ENCODE measurements at places on chromosomes 7 and 10.

DNA sequence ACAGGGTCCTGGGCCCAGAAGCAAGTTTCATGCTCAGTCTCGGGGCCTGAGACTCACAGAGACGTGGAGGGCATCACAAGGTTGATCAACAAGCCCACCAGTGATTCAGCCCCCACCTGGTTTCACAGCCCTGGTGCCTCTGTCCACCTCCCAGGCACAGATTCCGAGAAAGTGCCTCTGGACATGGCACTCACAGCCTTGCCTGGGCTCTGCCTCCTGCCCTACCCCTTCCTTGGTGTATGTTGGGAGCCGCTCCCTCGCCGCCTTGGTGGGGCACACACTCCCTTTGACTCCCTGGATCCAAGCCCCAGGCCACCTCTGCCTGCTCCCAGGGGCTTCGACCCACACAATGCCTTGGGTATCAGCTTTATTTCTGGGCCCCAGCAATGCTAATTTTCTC is 200.8 kb upstream of the PPP2R2D start:
- no peak for DNase-seq

GRCh38 chr7:130493275-130493873 is 1.5 kb downstream of the MEST start:
- DNase-seq: no peak

DNA sequence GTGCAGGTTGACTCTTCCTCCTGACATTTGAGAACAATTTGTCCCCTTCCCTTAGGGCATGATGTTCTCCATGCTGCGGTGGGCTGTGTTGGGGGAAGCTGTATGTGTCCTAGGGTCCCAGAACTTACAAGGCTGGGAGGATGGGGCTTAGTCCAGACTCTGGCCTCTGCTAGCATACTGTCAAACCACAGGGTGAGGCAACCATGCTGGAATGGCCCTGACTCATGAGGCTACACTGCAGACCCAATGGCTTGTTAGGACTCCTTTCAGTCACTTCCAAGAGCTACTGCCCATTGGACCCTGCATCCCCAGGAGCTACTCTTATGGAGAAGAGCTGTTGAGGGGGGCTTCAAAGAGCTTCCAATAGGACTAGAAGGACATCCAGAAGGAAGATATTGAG is 20.1 kb upstream of the FAM170B start:
- DNase-seq: no peak

- DNase-seq: peak; percentile 20
Observed at GRCh38 chr7:36092221-36092771, 60.8 kb upstream of the EEPD1 start.

GRCh38 chr10:99711129-99711719 is 20.7 kb downstream of the COX15 start:
- DNase-seq: peak; percentile 63

- no peak for DNase-seq
Observed at GRCh38 chr7:107394831-107395230, 75.0 kb upstream of the GPR22 start.

DNA sequence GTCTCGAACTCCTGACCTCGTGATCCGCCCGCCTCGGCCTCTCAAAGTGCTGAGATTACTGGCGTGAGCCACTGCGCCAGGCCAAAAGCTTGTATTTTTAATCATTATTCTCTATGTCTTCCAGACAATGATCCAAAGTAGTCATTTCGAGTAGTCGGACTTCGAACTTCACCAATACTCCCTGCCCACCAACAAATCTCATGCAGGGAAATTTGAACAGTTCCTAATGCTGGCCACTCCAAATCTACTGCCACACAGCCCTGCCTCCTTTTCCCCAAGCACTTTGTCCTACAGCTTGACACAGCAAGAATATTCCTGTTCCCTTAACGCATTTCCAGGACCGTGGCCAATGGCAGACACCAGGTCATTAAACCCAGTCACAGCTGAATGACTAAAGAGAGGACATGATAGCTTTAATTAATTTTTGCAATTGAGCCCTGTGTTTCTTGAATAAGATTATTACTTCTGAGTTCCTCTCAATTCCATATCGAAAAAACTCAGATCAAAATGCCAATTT is 142.3 kb upstream of the NRP1 start:
- no peak for DNase-seq

DNA sequence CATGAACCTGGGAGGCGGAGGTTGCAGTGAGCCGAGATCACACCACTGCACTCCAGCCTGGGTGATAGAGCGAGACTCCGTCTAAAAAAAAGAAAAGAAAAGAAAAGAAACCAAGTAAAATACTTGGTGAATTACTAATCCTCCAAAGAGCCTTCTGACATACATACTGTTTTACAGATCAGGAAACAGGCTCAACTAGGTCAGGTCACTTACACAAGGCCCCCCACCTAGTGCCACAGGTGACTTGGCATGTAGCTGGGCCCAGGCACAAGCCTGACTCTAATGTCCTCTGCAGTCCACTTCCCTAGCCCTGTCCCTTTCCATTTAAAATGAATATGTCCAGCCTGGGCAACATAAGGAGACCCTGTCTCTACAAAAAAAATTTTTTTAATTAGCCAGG is 157.0 kb downstream of the TPST1 start:
- DNase-seq: no peak

- DNase-seq: no peak
Observed at GRCh38 chr7:141537906-141538305, 13.3 kb upstream of the AGK start.

DNA sequence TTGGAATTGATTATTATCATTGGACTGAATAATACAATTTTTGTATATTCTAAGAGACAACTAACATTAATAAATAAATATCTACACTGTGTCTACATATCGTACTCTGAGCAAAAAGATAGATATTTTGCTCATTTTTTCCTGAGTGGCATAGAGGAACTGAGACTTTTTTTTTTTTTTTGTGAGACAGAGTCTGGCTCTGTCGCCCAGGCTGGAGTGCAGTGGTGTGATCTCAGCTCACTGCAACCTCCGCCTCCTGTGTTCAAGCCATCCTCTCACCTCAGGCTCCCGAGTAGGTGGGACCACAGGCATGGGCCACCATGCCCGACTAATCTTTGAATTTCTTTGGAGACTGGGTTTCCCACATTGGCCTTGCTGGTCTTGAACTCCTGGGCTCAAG is 14.0 kb downstream of the KMT2E start:
- DNase-seq: no peak

GRCh38 chr10:10045765-10046028 is 972.0 kb upstream of the CELF2 start:
- DNase-seq: no peak

- no peak for DNase-seq
Observed at GRCh38 chr7:142401951-142402350, 144.1 kb upstream of the PRSS58 start.

GRCh38 chr7:135257-135653 is 57.1 kb upstream of the FAM20C start:
- DNase-seq: no peak

GRCh38 chr7:8965177-8965576 is 531.8 kb downstream of the NXPH1 start:
- no peak for DNase-seq

DNA sequence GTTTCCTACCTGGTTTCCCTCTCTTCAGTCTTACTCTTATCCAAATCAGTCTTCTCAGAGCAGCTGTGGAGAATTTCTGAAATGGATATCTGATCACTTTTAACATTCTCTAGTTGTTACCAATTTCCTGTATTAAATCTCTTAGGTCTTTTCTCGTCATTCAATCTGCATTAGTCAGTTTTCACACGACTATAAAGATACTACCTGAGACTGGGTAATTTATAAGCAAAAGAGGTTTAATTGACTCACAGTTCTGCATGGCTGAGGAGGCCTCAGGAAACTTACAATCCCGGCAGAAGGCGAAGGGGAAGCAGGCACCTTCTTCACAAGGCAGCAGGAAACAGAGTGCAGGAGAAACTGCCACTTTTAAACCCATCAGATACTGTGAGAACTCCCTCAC is 444.8 kb downstream of the GATA3 start:
- DNase-seq: no peak

GRCh38 chr7:55400191-55400590 is 35.1 kb downstream of the LANCL2 start:
- DNase-seq: no peak

GRCh38 chr7:43485580-43485979 is 97.3 kb upstream of the STK17A start:
- DNase-seq: no peak

- no peak for DNase-seq
Observed at GRCh38 chr10:133405272-133405671, 11.3 kb downstream of the MTG1 start.

DNA sequence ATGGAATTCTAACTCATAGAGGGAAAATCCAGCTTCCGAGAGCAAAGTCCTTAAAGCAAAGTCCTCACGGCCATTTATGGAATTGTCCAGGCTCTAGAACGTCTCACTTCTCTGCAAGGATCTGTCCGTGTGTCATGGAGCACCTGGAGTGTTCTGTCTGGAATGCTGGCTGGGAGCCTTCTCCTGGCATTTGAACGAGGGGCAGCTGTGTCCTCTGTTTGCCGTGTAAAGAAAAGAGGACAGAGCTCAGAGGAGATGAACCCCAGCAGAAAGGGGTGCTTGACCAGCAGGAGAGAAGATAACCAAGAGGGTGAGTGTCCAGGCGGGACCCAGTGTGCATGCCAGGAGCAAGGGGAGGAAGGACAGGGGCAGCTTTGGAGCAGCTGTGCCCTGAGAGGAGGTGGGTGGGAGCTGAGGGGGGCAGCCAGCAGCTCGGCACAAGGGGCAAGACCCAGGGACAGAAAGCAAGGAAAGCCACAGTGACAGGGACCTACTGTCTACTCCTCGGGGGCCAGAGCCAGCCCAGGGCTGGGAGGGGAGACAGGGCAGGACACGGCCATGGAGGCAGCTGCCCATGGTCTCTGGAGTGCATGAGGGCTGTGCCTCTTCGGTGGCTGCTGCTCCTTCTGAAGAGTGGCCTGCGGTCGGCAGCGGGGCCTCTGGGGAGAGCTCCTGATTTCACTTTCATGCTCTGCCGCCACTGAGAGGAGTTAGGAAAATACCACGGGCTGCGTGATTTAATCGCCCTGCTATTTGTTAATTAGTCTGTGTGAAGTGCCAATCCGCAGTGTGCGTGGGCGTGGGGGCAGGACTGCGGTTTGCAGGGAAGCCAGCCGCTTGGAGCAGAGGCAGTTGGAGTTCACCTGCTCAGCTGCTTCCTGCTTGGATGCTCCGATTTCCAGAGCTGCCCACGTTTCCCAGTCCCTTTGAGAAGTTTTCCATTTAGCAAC is 149.3 kb upstream of the SHH start:
- no peak for DNase-seq

GRCh38 chr7:99363286-99363685 is 11.2 kb upstream of the ARPC1B start:
- no peak for DNase-seq

GRCh38 chr10:30791197-30791611 is 161.7 kb upstream of the LYZL2 start:
- DNase-seq: no peak

- no peak for DNase-seq
Observed at GRCh38 chr10:126924915-126925300, 19.7 kb downstream of the DOCK1 start.

DNA sequence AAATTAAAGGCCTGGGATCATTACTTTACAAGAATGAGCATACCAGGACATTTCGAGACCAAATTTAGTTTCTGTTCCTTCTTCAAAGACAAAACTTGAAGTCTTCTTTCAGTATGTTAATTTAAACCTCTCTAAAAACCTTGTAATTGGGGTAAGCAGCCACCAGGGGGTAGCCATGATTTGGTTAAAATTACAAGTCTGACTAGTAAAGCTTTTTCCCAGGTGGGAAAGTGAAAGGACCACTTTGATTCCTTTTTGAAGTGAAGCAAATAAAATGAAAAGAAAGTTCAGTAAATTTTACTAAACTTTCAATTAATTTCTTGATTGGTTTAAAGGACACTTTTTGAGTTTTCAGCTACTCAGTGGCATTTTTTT is 294.3 kb downstream of the BBS9 start:
- no peak for DNase-seq

GRCh38 chr7:158127241-158127640 is 460.4 kb downstream of the PTPRN2 start:
- no peak for DNase-seq

GRCh38 chr10:115046686-115047236 is 46.4 kb upstream of the ATRNL1 start:
- DNase-seq: no peak

- DNase-seq: no peak
Observed at GRCh38 chr10:13990946-13991345, 339.8 kb downstream of the FRMD4A start.

- DNase-seq: no peak
Observed at GRCh38 chr7:75961218-75961617, 33.2 kb downstream of the TMEM120A start.

DNA sequence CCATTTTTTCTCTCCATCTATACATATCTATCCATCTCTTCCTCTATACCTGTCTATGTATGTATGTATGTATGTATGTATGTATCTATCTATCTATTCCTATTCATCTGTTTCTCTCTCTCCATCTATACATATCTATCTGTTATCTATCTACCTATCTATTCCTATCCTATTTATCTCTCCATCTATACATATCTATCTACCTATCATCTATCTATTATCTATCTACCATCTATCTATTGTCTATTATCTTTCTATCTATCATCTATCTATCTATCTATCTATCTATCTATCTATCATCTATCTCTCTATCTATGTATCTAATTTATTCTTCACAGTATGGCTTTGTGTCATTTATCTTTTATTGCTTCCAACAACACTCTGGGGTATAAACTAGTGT is 1124.4 kb downstream of the TYW1 start:
- no peak for DNase-seq

DNA sequence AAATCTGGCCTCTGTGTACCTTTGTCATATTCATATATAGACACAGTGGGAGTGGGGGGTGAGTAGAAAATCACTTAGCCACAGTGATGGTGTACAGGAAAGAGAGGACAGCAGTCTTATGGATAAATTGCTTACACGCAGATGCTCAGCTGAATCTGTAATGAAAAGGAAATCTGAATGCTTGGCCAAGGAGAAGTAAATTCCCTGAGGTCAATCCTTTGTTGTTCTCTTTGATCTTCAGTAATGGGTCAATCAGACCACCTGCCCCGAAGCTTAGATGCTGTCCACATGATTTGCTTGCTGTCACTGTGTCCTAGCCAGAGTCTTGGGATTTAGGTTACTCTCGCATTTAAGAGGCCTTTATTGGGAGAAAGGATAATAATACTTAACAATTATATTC is 18.4 kb upstream of the EPHB6 start:
- DNase-seq: no peak

DNA sequence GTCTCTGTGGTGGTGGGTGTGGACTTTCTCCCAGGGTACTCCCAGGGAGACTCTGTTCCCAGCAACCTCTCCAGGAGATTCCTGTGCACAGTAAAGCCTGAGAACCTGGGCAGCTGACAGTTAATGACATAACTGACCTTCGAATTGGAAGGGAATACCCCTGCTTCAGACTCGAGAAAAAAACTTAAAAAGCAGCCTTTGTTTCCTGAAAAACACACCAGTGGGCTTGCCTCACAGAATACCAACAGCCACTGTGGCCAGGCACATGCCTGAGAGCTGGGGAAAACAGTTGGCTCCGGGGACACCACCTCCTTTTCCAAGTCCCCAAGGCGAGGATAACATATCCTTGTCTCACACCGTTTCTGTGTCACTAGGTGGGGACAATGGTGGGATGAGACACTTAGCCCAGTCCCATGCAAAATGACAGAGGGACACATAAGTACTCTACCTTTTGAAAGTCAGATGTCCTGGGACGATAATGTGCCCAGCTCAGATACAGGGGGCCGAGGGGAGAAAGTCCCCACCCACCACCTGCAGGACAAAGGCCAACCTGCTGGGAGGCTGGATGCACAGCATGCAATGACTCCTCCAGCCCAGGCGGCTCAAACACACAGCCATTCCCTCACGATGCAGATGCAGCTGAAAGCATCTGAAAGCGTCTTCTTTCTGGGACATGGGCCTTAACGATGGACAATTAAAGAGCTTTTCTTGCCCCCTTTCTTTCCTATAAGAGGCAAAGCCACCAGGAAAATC is 65.6 kb downstream of the HIPK2 start:
- DNase-seq: no peak

Data from hepatocyte (in vitro differentiated cells).